NCI-H187 (cell line): ENCODE measurements at places on chromosomes 5 and 9.

DNA sequence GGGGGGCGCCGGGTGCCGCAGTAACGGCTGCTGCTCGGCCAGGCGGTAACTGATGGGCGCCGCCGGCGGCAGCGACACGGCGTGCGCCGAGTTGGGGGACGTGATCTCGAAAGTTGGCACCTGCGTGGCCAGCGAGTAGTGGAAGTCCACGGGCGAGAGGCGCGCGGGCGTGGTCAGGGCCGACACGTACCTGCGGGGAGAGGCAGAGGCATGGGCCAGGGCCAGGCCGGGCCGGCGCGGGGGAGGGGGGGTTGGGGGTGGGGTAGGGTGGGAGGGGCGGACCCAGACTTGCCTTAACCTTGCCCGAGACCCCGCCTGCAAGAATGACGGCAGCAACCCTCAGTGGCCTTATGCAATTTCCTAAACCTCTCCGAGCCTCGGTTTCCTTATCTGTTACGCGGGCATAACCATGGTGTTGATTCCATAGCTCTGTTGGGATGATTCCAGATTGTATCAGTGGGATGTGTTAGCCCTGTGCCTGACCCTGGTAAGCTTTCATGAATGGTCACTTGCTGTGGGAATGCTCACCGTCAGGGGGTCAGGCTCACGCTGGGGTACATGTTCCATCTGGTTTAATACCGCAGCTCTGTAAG lies 53.0 kb downstream of the PSD2 start:
- DNase-seq, result no peak

GRCh38 chr5:5512543-5512942 lies 90.1 kb downstream of the ICE1 start:
- DNase-seq, result no peak

- no peak for DNase-seq
These were observed 35.4 kb downstream of the SFXN1 start for GRCh38 chr5:175513726-175514125.

GRCh38 chr5:125154301-125155110 lies 408.1 kb upstream of the ZNF608 start:
- no peak for DNase-seq

- DNase-seq, result no peak
These were observed 179.2 kb downstream of the MACROH2A1 start for GRCh38 chr5:135219868-135220267.

DNA sequence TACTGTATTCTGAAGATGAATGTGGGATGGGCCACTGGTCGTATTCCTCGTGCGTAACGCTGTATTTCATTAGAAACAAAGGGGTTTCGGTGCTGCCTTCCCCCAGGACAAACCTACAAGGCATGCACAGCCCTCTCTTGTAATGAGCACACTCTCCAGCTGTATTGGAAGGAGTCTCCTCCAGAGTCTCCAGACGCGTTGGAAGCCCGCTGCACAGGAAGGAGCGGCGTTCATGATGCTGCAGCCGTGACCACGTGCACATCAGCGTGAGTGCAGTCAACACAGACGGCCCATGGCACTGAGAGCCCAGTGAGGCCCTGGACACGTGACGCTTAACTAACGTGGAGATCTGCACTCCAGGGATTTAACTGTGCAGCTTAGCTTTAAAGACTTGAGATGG lies 209.0 kb upstream of the IRX1 start:
- DNase-seq, result no peak

GRCh38 chr5:142095651-142096330 lies 12.8 kb upstream of the NDFIP1 start:
- no peak for DNase-seq

DNA sequence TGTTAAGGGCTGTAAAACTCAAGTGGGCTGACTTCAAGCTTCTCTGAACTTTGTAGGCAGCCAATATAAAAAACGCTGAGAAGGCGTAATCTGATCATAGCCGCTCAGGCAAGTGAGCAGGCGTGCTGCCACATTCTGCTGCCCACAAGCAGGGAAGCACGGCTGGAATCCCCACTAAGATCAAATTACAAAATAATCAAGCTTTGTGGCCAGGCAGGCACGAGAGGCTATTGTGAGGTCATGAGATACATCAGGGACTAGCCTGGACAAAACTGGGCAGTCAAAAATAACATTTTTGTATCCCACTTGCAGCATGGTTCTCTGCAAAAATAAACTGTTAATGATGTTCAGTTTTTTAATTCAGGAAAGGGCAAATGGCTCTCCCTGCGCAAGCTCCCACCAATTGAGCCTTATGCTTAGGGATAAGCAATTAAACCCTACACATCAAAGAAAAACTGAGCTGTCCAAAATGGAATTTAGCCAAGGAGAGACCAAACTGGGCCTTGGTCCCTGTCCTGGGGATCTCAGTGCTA lies 64.0 kb downstream of the POU5F2 start:
- peak; percentile 51 for DNase-seq

DNA sequence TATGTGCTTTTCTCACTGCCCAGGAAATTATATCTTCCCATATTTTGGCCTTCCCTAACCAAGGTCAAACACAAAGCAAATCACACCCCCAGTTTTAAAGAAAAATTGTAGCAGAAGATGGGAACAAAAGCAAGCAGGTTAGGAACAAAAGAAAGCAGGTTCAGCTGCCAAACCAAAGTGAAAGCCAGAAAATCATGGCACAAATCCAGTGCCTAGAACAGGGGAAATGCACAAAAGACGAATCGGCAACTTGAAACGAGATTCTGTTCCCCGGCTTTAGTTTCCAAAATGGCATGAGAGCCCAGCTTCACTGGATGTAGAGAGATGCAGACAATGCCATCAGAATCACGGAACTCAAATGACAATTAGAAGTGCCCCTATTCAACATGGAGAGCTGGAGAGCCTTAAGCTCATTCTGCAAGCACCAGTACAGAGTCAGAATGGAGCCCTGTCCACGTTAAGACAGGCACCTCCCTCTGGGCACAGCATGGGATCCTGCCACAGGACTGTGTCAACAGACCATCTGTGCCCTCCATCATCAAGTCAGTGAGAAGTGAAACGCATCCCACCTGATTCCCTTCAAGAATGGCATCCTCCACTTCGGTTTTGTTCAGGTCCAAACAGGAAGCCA lies 13.8 kb downstream of the DNAH5 start:
- DNase-seq, result no peak

GRCh38 chr9:94693485-94694204 lies 32.9 kb upstream of the AOPEP start:
- no peak for DNase-seq

GRCh38 chr5:83277953-83278352 lies 193.6 kb upstream of the VCAN start:
- no peak for DNase-seq

GRCh38 chr5:168227001-168227400 lies 64.4 kb upstream of the WWC1 start:
- no peak for DNase-seq

DNA sequence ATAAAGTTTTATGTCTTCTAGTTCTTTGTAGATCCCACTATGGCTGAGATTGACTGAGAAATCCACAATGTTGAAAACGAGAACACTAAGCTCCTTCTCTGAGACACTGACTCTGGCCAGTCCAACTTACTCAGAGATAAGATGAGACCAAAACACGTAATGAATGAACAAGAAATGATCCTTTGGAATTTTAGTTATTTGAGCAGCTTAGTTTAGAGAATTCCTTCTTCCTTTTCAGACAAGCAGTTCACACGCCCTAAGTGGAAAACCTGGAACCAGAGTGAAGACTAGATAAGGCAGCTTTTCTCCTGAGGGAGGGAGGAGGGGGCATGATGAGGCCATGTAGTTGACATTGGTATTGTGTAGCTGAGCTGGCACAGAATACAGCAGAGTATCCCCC lies 139.6 kb downstream of the GABRB2 start:
- DNase-seq, result no peak

GRCh38 chr9:93302586-93303257 lies 118.8 kb downstream of the WNK2 start:
- no peak for DNase-seq

- DNase-seq, result no peak
These were observed 229.0 kb downstream of the ARL15 start for GRCh38 chr5:54081415-54081814.

DNA sequence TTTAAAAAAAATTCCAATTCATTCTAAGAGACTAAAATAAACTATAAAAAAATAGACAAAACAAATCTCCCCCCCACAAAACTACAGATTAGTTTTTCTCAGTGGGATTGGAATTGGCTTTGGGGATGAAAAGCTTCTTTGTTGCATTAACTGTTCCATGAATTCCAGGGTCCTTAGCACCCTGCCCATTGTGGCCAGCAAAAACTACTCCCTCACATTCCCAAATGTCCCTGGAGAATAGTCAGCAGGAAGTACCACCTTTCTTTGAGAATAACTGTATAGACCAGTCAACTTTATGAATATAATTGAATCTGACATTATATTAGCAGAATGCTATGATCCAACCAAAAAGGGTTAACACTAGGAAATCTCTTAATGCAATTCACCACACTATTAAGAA lies 147.9 kb downstream of the LPAR1 start:
- DNase-seq, result no peak

DNA sequence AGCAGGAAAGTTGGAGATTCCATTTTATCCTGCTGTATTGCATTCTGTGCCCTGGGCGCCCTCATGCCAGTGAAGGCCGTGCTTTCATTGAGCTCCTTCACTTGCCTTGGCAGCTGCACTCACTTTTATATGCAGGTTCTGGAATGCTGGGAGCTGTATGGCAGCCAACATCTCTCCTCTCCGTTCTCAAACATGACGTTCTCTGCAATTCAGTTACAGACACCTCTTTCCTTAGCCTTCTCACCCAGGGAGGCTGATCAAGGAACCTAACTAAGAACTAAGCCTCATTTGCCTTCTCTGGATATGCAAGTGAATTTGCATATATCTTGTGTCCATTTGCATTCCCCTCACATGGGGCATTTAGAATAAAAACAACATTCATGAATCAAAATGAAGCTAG lies 29.4 kb upstream of the PURA start:
- no peak for DNase-seq

DNA sequence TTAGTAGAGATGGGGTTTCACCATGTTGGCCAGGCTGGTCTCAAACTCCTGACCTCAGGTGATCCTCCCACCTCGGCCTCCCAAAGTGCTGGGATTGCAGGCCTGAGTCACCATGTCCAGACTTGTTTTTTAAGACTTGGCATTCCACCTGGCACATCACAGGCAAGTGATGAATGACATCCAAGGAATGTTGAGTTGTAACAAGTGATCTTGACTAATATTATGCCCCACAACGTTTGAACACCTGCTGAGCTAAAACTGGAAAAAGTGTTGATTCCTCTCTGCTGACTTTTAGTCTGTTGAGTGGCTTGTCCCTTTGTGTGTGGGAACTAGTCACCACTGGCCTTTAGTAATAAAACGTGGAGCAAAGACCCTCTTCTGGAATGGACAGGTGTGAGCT lies 54.6 kb downstream of the SUB1 start:
- DNase-seq, result no peak

DNA sequence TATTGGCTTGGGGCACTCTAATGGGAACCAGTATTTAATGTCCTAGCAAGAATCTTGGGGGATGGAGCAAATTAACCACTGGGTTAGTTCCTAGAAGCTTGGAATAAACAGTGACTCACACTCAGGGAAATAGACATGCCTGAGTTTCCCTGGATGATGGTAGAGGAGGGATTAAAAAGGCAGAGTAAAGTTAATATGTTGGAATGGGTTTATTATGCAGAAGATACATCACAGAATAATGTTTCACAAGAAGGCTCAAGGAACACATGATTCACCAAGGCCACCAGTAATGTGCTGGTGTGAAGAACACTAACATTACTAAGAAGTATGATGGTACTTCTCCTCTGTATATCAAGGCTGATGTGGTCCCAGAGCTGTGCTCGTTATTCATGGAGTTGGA lies 752.9 kb upstream of the SEMA6A start:
- DNase-seq, result no peak

DNA sequence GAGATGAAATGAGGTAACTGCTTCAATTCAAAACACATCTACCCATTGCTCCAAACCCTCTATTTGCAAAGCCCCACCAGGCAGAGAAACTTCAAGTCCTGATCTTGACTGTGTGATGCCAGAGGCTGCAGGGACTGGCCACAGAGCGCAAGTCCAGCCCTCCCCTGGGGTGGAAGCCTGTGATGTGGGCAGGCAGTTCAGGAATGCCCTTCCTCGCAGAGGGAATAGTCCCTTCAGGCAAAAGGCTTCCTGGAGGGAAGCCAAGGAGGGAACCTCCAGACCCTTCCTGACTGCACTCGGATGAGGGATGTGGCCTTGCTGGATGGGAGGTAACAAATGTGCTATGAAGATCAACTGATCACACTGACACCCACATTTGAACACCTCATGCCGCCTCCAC lies 131.2 kb downstream of the SLIT3 start:
- no peak for DNase-seq

GRCh38 chr5:159003045-159004030 lies 96.4 kb downstream of the EBF1 start:
- DNase-seq, result no peak

GRCh38 chr9:108478431-108479332 lies 377.1 kb downstream of the ACTL7B start:
- no peak for DNase-seq

DNA sequence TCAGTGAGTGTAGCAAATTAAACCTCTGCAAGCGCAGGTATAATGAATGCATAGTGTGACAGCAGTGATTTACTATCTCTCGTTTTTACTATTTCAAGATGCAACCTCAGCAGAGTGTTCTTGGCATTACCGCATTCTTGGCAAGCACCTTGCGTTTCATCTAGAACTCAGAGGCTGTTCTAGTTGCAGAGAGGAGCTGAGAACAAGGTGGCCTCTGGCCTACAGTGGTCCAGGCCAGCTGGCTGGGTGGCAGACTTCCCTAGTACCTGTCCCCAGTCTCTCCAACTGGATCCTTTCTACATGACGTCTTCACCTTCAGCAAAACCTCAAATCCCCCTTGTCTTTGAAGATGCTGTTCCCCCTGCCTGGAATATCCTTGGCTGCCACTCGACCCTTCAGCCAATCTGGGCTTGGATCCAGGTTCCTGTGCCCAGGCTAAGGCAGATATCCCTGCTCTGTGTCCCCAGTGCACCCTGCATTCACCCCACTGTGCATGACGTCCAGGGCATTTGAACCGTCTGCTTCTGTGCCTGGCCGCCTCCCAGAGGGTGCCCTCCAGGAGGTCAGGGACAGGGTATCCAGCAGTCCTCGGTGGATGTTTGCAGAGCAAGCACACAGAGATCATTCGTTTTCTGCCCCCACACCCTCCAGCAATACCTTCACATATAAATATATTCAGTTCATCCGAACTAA lies 120.4 kb upstream of the CPEB4 start:
- DNase-seq, result no peak

DNA sequence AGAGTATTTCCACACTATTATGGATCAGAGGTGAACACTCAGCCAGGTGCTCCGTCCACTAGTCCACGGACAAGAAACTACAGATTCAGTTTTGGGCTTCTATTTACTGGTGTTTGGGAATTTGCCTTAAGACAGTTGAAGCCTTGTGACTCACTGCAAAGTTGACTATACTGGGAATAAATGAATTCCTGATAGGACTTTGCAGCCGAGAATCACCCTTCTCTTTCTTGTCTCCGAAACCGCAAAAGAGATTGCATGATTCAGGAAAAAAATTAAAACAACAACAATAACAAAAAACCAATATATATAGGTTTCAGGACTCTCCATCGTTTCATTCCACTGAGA lies 716 bp downstream of the TMEM171 start:
- DNase-seq, result no peak
